ENCODE measurements at places on chromosomes 3 and 15.
A peak's percentile ranks its signal among the peaks of the same experiment; 100 is the strongest.

DNA sequence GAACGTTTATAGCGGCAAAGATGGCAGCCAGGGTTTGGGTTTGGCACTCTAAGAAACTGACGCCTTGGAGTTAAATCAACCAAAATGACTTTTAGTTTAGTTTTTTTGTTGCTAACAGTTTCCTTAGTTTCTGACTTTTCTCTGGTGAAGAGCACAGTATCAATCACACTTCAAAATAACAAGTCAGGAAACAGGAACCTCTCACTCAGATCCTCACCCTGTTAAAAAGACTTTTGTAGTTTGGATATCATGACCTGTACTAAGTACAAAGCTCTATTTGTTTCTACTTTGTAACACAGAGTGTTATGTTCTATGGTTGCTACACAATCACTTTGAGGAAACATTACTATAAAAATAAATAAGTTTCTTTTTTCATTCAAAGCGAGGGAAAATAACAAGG is 51.1 kb downstream of the ATP10A start:
- no peak for DNase-seq

- DNase-seq, result no peak
Measured at GRCh38 chr15:59353994-59354416, 18.7 kb downstream of the MYO1E start.

- no peak for DNase-seq
Measured at GRCh38 chr3:69781593-69781992, 42.3 kb downstream of the MITF start.

DNA sequence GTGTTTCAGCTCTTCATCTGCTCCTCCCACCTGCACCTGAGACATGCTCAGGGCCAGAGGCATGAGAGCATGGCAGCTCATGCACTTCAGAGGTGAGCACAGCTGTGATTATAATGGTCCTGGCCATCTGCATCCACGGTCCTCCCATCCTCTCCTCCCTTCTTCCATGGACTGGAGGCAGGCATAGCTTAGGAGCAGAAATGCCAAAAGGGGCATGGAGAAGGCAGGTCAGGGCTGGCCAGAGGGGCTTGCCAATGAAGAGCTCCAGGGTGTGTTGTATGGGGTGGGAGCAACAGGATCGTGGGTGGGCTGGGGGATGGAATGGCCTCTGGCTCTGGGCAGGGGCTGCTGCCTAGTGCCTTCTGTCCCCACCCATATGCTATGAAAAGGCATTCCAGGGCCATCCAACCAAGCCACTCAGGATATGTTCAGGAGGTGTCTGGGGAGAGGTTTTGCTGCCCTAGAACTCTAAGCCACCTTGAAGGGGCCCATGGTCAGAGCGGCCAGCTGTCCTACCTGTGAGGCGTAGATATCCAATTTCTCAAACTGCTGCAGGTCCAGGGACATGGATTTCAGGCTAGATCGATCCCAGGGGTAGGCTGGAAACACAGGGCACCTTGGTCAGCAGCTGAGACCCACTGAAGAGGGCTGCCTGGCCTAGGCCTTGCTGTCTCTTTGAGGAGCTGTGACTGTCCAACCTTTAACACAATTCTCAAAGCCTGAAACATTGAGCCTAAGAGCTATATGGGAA is 26.1 kb downstream of the KY start:
- no peak for DNase-seq

DNA sequence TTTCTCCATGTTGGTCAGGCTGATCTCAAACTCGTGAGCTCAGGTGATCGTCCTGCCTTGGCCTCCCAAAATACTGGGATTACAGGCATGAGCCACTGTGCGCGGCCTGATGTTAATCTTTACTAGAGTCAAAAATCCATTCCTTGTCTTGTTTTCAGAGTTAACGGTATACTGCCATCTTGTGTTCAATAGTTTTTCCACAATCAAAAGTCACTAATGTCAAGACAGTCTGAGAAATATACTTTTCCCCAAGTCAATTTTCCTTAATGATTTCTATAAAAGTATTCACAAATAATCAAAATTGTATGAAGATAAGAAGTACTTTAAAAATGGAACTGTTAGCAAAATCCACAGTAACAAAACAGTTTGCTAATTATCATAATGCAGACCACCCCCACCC is 8.5 kb downstream of the CRBN start:
- DNase-seq, result peak; percentile 42

DNA sequence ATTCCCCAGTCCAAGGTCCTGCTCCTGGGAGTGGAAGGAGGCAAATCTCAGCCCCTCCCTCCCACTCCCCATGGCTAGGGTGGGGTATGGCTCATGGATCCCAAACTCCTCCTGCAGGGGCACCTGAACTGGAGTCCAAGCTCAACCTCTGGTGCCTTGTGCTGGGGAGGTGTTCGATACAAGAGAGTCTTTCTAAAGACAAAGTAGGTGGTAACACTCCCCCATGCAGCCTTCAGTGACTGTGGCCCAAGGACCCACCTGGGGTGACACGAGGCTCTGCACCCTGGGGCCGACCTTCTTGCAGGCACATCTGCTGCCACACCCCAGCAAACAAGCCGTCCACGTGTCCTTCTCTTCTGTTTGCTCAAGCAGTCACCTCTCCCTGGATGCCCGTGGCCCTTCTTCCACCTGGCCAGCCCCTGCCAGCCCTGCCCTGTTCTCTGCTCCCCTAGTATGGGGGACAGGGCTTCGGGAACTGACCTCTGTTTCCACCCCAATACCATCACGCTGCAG is 36.7 kb upstream of the SLC6A11 start:
- DNase-seq, result no peak

DNA sequence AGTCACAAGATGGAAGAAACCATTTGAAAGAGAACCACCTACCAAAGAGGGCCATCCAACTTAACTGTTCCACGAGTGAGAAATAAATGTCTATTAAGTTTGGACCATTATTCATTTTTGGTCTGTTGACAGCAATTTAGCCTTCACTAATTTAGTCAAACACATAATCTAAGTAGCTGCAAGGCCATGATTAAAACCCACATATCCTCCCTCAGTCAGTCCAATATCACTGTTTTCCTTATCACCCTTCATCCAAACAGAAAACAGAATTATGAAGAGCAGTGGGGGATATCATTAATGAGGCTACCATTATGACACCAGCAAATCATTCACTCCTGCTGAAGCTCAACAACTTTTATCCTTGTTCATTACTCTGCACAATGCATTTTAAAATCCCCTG is 52.0 kb downstream of the PIK3CB start:
- DNase-seq, result no peak

DNA sequence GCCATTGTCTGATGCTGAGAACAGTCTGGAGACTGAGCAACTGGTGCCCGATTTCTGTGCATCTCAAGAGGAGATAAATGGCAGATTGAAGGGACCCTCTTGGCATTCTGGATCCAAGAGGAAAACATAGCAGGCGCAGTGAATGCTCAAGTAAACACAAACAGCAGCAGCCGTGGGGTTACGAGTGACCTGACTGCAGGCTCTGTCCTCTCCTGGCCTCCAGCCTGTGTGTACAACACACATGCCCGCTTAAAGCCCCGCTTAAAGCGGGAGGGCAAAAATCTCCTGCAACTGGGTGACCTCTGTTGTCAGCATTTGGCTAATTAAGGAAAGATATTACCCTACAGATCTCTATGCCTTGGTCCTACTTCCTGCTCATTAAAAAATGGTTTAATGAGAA is 120.5 kb downstream of the GREM1 start:
- no peak for DNase-seq

- DNase-seq, result no peak
Measured at GRCh38 chr3:7410782-7411181, 549.9 kb downstream of the GRM7 start.

GRCh38 chr3:161221806-161222600 is 892 bp downstream of the NMD3 start:
- no peak for DNase-seq

DNA sequence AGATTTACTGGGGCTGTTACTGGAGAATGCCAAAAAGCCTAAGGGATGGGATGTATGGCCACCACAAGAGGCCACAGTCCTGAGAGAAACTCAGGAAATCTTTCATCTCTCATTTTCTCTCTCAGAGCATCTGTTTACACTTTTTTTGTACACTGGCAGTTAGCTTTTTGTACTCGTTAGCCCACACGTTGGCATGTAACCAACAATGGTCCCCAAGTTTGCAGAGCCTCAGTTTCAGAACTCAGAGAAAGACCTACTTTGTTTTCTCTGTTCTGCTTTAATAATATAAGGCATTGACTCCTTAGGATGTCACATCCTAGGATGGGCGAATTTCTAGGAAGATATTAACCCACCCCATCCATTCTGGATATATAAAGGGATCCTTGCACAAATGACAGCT is 183.5 kb downstream of the SUCNR1 start:
- no peak for DNase-seq

Measured in activated CD4-positive, alpha-beta T cell treated with anti-CD3 and anti-CD28 coated beads, Interleukin-2, Interleukin-4, amounts not matched to agents 100 ng/mL and 50 ng/mL, durations not matched to agents 16 hours and 8 hours (primary cell).